Left ventricle myocardium inferior (tissue), 1 donor: ENCODE measurements at places on chromosomes 13 and 19. TPM values are rescaled to one million over a fixed set of nuclear protein-coding genes. Genes with fewer than 3 reads are reported as not detected.

The SOHLH2 gene
- total RNA-seq = not detected

The IL11 gene
- not detected for total RNA-seq

The PRODH2 gene
- not detected for total RNA-seq

The CEACAM16 gene
- total RNA-seq = not detected

The ZNF560 gene
- total RNA-seq = 0.16 TPM

The COMP gene
- total RNA-seq = 1.2 TPM

The POU2F2 gene
- 1.2 TPM for total RNA-seq

The ZSCAN22 gene
- 1.8 TPM for total RNA-seq

The AMH gene
- 1.1 TPM for total RNA-seq

The OR7C1 gene
- total RNA-seq = not detected

The ZNF724 gene
- total RNA-seq = 1.9 TPM

The RUBCNL gene
- total RNA-seq = 0.38 TPM

The FBXO17 gene
- total RNA-seq = 3.0 TPM

The F10 gene
- 3.5 TPM for total RNA-seq

The ABCC4 gene
- 4.9 TPM for total RNA-seq

The CD79A gene
- not detected for total RNA-seq
